IMR-90 (cell line): ENCODE measurements at places on chromosomes 7 and 10.

DNA sequence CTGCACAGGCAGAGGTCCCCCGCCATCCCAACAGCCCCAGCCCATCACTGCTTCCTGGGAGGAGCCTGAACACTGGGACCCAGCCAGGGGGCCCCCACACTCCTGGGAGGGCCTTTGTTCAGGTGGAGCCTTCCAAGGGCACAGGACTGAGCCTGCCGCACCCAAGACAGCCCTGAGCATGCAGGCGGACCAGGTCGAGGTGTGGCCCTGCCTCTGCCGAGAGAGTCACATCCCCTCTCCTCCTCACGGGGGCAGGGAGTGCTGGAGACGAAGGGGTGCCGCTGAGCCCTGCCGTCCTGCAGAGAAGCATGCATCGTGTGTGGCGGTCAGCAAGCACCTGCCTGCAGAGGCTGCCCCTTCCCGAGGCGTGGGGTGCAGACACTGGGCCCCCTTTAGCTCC, 7.3 kb upstream of the MAFK start:
- DNase-seq: no peak

DNA sequence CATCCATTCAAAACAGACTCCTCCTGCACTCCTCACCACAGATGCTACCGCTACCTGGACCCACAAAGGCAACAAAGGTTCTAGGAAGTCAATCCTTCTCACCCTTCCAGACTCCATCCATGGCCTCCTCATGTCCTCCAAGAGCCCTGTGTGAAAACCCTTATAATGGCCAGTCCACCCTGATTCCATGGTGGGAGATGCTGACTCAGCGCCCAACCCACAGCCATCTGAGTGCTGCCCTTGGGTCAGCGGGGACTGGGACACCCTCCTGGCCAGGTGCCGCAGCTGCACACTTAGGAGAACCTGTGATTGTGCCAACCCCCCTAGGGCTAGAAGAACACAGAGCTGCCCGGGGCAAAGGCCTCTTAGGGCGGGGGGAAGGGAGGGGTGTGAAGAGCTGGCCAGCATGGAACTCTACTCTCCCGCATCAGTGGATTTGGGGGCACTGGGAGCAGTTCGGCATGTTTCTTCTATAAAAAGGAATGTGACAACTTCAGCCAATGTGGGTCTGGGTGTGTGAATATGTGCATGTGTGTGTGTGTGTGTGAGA, 25.4 kb downstream of the TMEM273 start:
- no peak for DNase-seq

DNA sequence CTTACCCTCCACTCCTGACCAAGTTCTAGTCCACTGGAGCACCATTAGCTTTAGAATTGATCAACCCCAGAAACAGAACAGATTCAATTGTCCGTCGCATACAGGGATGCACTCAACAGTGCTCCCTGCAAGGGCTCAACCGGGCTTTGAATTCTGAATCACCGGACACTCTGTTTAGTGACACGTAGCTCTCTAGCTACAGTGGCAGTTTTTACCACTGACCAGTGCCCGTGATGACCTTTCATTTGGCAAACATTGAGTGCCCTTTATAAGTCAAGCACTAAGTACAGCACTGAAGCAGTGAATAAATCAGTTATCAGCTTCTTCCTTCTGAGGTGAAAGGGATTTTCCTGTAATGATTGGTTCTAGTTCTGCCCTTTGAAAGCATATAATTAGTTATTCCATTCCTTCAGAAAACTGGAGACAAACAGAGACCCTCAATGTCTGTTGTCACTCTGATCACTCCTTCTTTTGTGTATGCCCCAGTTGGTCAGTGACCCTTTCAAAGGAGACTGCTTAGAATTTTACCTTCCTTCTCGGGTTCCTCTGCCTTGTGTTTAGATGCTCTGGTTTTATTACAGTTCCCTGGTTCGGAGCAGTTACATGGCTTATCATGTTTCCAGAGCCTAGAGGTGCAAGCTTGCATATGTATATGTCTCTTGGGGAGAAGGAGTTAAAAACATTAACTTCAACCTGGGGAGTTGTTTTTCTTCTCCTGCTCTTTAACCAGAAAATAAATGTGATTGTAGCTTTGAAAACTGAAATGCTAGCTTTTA, 68.9 kb downstream of the ZNF365 start:
- no peak for DNase-seq

DNA sequence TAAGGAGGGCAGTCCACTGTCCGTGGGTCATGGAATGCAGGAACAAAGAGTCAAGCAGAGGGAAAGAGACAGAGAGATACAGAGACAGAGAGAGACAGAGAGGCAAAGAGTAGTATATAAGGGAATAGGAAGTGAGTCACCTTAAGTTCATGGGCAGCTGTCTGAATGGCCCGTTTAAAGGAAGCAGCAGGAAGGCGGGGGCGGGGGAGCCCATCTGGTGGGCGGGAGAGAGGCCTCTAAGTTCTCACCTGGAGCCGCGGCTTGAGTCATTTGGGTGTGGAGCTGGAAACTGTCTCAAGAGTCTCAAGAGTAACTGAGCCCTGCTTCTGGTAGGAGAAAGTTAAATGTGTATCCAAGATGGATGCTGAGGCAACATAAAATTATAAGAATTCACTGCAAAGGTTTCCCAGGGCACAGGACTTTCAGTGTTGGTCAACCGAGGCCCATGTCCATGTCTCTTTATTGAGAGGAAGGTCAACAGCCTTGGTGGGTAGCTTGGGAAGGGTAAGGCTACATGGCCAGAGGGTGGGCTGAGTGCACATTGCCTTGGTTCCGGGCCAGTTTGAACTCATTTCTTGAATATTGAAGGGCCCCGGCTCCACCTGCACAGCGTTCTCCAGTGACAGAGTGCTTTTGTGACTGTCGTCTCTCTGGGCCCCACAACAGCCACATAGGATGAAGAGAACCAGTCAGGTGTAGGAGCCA, 85.5 kb upstream of the CACUL1 start:
- DNase-seq: no peak

DNA sequence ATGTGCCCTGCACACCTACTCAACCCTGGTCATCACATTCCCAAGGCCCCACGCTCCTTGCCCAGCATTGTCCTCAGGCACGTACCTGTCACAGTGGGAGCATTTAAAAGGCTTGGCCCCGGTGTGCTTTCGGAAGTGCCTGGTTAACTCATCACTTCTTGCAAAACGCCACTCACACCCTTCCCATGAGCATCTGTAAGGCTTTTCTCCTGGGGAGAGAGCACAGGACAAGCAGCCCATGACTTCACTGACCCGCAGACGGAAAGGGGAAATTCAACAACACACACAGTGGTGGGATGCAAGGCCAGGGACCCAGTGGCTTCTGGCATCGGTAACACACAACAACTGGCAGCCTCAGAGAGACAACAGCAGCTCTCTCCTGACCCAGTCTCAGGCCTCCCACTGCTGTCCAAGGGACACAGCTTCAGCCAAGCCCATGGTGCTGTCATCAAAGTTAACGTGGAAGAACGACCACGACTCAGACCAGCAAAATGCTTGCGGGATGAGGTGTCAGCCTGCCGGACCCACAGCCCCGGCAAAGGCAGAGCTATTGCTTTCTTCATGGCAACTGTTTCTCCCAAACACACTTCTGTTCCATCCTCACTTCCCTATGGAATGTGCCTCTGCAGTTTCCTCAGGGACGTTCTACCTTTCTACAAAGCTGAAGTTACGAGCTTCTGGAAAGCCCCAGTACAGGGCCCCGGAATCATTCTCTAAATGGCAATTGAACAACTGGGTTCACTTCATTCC, 4.8 kb downstream of the KLF6 start:
- peak; percentile 71 for DNase-seq

DNA sequence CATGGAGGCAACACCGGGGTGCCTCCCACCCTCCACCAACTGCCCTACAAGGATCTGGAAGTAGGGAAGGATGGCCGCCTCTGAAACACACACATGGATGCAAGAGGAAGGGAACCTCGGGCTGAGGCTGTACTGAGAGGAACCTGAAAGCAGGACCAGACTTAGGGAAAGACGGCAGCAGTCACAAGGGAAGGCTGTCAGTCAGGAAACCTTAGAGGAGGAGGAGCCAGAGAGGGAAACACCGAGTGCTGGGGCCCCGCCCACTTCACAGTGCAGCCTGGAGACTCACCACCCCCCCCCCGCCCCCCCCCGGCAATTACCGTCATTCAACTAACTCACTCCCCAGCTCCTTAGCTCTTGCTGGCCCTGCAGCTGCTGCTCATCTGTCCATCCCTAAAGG, 2.5 kb downstream of the CYREN start:
- DNase-seq: no peak

- no peak for DNase-seq
Observed at GRCh38 chr7:155356323-155357105, 58.8 kb downstream of the INSIG1 start.

GRCh38 chr7:33831389-33832141, 73.8 kb upstream of the BMPER start:
- no peak for DNase-seq

DNA sequence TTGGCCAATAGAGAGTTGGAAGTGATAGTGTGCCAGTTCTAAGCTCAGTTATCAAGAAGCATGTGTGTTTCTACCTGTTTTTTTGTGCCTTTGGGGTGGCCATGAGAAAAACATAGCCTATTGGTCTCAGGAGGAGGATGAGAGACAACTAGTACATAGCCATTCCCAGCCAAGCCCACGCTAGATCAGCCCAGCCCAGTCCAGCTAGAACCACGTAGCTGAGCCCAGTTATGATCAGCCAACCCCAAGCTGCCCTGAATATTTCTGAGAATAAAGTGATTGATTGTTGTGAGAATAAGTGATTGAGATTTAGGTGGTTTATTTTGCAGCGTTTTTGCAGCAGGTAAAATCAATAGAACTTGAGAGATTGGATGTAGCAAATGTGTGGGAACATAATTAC, 15.9 kb downstream of the SORCS3 start:
- DNase-seq: no peak

DNA sequence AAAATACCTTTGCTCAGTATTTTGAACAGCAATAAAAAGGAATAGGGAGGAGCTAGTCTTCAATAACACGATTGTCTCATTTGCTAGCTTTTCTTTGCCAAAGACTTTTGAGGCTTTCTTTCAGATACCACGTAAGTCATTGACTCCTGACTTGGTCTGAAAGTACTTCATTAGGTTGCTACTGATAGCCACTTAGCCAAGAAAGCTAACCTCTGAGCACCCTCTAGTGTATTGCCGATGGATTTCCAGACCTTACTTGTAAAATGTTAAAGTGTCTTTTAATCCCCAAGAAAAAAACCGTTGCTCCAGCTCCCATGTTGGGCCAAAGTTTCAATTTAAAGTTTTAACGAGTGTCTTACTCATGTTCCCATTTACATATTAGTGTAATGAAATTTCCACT, 63.4 kb upstream of the STRIP2 start:
- peak; percentile 26 for DNase-seq

DNA sequence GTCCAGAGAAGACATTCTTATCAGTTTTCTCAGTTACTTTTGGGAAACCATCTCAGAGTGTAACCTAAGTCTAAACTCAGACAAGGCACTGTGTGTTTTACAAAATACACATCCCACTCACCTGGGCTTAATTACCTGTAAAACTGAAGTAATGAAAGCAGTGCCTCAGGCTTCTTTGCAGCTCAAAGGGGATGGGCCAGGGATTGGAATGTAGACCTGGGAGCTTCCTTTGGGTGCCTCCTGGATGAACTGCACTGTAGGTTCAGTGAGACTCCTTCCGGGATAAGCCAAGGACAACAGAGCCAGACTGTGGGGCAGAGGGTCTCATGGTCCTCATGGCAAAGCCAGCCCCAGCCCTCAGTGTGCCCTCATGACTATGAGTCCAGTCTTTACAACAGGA, 672.4 kb upstream of the GALNT17 start:
- no peak for DNase-seq

GRCh38 chr7:33982425-33982786, 77.1 kb downstream of the BMPER start:
- DNase-seq: peak; percentile 76

- DNase-seq: no peak
Observed at GRCh38 chr7:31492086-31492485, 21.8 kb upstream of the ITPRID1 start.

- no peak for DNase-seq
Observed at GRCh38 chr7:44112997-44113763, 9.0 kb downstream of the AEBP1 start.

GRCh38 chr10:27503498-27504006, 552 bp upstream of the RAB18 start:
- no peak for DNase-seq

DNA sequence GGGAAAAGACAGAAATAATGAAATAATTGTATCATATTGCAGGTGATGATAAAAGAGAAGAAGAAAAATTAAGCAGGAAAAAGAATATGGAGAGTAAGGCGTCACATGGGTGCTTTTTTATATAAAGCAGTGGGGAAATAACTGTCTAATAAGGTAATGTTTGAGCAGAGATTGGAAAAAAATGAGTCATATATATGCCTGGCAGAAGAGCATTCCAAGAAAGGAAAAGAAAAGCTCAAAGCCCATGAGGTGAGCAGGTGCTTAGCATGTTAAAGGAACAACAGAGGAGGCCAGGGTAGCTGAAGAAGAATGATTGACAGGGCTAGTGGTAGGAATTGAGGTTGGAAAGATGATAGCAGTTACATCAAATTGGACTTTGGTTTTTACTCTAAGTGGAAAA, 739.5 kb downstream of the SORCS1 start:
- DNase-seq: peak; percentile 72

DNA sequence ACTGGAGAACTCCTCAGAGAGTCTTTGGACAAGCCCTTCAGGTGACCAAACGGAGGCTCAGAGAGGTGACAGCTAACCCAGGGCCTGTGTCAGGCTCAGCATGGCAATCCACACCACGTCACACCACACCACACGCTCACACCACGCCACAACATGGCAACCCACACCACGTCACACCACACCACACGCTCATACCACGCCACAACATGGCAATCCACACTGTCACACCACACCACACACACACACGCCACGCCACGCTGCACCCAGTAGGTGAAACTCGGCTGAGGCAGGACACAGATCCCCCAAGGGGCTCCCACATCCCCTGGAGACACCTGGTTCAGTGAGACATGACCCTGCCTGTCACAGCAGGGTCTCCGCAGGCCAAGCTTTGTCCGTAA, 107.3 kb downstream of the PDGFA start:
- no peak for DNase-seq

DNA sequence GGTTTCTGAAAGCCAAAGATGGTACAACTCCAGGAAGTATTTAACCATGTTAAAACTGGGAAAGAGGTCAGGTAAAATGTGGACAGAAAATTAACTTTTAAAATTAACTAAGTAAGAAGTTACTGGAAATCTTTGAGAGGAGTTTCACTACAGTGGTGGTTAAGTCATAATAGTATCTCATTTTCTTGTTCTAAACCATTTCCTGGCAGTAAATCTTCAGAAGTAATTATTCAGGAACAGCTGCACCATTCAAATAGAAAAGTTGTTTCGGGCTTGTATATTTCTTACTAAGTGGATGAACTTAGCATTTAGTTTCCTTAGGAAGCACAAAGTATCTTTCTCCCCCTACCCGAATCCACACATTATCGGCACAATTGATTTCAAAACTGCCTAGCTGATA, 27.1 kb downstream of the COPG2 start:
- no peak for DNase-seq

- DNase-seq: no peak
Observed at GRCh38 chr7:36648441-36648840, 75.9 kb downstream of the AOAH start.

DNA sequence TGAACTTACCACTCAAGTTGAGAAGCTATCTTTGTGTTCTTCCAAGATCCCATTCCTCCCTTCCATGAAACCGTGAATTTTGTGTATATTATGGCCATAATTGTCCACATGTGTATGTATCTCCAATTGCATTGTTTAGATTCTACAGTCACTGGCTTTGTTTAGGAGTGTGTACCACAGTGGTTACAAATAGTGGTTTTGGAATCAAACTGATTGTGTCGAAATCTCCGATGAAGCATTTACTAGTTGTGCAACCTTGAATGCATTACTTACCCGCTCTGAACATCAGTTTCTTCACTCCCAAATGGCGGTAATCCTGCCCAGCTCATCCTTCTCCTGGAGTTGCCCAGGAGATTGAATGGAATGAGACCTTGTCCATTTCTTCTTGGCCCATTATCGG, 145.0 kb upstream of the ZNF32 start:
- peak; percentile 82 for DNase-seq
